Stimulated activated CD8-positive, alpha-beta memory T cell treated with anti-CD3 and anti-CD28 coated beads, Interleukin-7, amount 100 ng/mL, for 48 hours (primary cell): ENCODE measurements at places on chromosomes 1 and 21.
A peak's percentile ranks its signal among the peaks of the same experiment; 100 is the strongest.

DNA sequence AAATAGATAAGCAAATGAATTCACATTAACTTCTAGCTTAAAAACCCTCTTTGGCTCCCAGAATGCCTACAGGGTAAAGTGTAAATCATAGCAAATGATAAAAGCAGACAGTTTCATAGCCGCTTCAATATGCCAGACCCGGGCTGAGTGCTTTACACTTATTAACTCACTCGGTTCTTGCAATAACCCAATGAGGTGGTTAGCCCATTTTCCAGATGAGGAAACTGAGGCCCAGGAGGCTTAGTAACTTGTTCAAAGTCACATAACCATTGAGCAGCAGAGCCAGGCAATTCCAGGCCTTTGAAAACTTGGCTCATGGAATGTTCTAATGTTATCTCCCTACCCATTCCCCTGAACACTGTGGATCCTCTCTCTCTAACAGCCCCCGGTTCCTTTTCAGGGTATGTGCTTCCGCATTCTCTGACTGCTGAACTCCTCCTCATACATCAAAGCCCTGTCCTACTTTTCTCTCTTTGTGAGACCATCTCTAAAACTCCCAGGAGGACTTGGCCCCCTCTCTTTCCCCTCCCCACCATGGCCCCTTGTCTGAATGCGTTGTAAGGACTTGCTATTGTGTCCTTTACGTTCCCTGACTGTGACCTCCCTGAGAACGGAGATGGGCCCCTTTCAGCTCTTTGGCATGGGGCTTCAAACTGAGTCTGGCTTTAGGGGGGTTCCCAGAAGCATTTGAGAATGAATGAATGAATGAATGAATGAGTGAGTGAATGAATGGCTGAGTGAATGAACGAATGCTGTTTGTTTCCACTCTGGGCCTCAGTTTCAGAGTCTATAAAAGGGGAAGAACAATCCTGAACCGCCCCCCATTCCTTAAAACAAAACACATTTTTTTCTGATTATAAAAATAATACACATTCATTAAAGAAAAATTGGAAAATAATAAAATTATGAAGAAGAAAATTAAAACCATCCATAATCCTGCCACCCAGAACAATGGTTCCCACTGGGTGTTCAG is 15.6 kb upstream of the RUNX3 start:
- no peak for DNase-seq

- DNase-seq = no peak
These were observed 70.7 kb upstream of the JUN start for GRCh38 chr1:58854576-58854975.

DNA sequence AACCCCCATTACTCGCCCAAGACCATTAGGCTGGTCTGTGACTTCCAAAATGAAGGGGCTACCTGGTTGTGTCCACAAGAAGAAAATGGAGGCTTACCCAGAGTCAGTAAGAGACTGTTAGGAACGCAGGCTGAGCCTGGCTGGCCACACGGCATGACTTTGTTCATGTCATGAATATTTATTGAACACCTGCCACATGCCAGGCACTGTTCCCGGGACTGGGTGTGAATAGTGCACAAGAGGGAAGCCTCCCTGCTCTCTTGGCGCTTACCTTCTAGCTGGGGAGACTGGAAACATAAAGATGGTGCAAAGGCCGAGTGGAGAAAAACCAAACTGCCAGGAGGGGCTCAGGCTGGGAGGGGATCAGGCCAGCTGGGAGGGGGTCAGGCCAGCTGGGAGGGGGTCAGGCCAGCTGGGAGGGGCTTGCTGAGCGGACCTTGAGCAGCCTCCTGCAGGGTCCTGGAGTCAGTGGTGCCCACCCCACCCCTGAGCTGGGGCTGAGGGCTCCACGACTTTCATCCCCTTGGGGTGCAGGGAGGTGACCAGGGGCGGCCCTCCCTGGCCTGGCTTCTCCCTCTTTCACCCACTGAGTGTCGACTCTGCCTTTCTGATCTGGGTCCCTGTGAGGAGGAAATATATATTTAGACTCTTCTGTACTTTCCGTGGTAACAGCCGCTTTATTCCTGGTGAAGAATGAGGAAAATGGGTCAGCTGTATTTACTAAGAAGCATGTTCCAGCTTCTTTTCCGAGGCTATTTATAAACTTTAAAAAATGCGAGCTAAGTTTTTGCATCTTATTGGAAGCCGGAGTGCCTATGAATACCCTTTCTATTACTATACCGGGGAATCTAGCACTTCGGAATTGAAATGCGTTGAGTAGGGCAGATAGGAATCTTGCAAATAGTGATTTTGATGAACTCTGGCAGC is 139.0 kb downstream of the CAMTA1 start:
- DNase-seq = no peak

DNA sequence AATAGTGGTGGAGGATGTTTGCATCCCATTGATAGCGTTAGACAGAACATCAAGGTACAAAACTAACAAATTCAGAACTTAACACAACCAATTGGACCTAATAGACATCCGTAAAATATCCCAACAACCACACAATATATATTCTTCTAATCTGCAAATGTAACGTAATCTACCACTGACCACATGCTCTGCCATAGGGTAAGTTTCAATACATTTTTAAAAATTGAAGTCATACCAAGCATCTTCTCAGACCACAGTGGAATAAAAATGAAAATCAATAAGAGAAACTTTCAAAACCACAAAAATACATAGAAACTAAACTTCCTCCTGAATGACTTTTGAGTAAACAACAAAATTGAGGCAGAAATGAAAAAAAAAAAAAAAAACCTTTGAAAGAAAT is 1087.5 kb downstream of the KCNT2 start:
- DNase-seq = no peak

- DNase-seq = peak; percentile 31
These were observed 229.2 kb upstream of the CAMK1G start for GRCh38 chr1:209354111-209354839.
